Thymus (tissue), 14 donors: ENCODE measurements at places on chromosomes 2 and 18. TPM values are rescaled to one million over a fixed set of nuclear protein-coding genes. Genes with fewer than 3 reads are reported as not detected.

GRCh38 chr2:230930928-230931555, 6.0 kb upstream of the GPR55 start:
- H3K27ac ChIP-seq = no peak overlapping the region
- no peak overlapping the region for H3K4me3 ChIP-seq
- no peaks in the 10 kb centered on the region for H3K4me1 ChIP-seq
- H3K36me3 ChIP-seq = no peaks in the 10 kb centered on the region

DNA sequence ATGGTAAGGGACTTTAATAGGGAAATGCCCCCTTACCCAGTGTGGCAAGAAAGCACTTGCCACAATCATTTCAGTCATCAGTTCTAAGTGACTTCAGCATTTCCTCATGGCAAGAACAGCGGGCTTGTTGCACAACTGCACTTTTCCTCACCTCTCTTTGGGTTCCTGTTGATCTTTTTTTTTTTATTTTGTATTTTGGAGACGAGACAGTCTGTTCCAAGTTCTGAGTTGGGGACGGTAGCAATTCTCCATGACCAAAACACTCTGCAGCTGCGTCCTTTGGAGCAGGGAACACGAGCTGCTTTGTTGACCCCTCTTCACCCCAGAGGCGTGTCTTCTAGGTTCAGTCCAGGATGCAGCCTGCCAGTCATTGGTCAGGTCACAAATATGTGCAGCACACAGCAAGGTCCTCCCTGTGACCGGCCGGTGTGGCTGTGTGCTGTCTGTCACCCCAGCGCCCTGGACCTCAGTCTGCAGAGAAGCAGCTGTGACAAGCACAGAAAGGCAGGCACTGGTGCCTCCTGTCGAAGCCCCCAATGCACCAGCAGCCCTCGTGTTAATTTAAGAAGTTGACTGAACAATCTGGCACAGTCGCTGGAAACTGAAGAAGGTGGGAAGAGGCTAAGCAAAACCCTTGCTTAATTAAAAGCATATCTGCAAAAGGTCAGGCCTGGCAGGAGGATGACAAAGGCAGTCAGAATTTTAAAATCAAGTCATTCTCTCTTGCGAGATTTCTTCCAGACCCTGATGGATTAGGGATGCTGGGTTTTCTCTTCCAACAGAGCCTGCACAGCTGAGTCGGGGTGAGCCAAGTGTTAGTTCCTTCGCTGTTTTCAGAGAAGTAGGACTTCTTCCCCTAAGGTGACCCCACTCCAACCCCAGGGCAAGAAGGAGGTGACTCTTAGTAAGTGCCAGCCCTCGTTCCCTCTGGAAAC, 96.7 kb upstream of the COPS8 start:
- no peak overlapping the region for H3K27ac ChIP-seq
- H3K4me3 ChIP-seq = no peak overlapping the region
- DNase-seq = no peak
- no peaks in the 10 kb centered on the region for H3K27me3 ChIP-seq
- no peaks in the 10 kb centered on the region for H3K4me1 ChIP-seq

- H3K4me1 ChIP-seq = peaks cover 6% of the 10 kb centered on the region
- no peak for DNase-seq
- H3K36me3 ChIP-seq = no peaks in the 10 kb centered on the region
- H3K4me3 ChIP-seq = no peak overlapping the region
- peaks cover 61% of the 10 kb centered on the region for H3K27me3 ChIP-seq
- H3K27ac ChIP-seq = no peak overlapping the region
Measured at GRCh38 chr2:216370961-216371712, 1.1 kb downstream of the MARCHF4 start.

DNA sequence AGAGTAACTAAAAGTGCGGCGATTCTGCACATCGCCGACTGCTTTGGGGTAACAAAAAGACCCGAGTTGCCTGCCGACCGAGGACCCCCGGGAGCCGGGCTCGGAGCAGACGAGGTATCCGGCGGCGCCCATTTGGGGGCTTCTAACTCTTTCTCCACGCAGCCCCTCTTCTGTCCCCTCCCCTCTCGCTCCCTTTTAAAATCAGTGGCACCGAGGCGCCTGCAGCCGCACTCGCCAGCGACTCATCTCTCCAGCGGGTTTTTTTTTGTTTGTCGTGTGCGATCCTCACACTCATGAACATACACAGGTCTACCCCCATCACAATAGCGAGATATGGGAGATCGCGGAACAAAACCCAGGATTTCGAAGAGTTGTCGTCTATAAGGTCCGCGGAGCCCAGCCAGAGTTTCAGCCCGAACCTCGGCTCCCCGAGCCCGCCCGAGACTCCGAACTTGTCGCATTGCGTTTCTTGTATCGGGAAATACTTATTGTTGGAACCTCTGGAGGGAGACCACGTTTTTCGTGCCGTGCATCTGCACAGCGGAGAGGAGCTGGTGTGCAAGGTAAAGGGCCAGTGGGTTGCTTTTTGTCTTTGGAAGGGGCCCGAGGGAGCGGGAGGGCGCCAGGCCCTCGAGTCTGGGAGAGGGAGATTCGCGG, 1.4 kb downstream of the TRIB2 start:
- H3K27ac ChIP-seq = peak overlapping the region; percentile 94
- H3K4me1 ChIP-seq = peaks cover 42% of the 10 kb centered on the region
- peak; percentile 41 for DNase-seq
- H3K4me3 ChIP-seq = peak overlapping the region; percentile 92
- H3K36me3 ChIP-seq = peaks cover 10% of the 10 kb centered on the region

DNA sequence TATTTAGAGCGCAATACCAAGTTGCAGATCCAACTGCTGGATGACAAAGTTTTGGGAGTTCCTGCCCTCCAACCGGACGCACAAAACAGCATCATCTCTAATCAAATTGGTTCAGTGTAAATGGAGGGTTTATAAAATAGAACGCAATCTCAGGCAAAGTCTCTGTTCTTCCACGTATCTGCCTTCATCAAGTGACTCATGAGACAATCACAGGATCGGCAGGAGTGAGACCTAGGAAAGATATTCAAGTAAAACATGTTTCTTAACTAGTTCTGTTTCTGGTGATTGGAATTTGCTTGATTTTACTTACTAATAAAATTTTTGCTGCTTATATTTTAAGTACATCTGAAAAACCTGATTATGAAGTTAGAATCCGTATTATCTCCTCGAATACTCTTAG, 7.6 kb downstream of the FZD5 start:
- H3K4me1 ChIP-seq = peaks cover 7% of the 10 kb centered on the region
- H3K4me3 ChIP-seq = no peak overlapping the region
- no peaks in the 10 kb centered on the region for H3K36me3 ChIP-seq
- H3K27me3 ChIP-seq = peaks cover 19% of the 10 kb centered on the region

DNA sequence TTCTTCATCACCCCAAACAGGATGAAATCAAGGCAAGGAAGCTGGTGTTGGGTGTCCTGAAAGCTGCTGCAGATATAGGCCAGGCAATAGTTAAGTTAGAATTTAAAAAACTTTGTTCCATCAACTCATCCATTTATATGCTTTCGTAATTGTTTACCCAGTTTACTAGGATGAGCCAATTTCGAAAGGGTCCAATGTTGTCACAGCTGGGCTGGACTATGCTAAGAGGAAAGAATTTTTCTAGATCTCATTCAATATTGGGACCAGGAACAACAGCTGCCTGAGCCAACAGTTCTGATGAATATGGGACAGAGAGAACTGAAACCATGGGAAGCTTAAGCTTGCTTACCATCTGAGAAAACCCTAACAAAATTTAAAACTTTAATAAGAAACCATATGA, 21.6 kb upstream of the SP3 start:
- no peaks in the 10 kb centered on the region for H3K27me3 ChIP-seq
- H3K4me1 ChIP-seq = peaks cover 6% of the 10 kb centered on the region
- H3K4me3 ChIP-seq = no peak overlapping the region

- no peaks in the 10 kb centered on the region for H3K27me3 ChIP-seq
- H3K27ac ChIP-seq = peak within 1 kb of the TSS; percentile 97
- peaks cover 7% of the 10 kb centered on the region for H3K4me1 ChIP-seq
- DNase-seq = peak; percentile 97
- peak within 1 kb of the TSS; percentile 77 for H3K4me3 ChIP-seq
- no peaks in the 10 kb centered on the region for H3K36me3 ChIP-seq
Measured at GRCh38 chr2:86562922-86563649, at the start of gene CHMP3. Gene CHMP3, minus strand, starts transcription at chr2:86563443. Its CDS starts 95 bp downstream, at chr2:86563348.

DNA sequence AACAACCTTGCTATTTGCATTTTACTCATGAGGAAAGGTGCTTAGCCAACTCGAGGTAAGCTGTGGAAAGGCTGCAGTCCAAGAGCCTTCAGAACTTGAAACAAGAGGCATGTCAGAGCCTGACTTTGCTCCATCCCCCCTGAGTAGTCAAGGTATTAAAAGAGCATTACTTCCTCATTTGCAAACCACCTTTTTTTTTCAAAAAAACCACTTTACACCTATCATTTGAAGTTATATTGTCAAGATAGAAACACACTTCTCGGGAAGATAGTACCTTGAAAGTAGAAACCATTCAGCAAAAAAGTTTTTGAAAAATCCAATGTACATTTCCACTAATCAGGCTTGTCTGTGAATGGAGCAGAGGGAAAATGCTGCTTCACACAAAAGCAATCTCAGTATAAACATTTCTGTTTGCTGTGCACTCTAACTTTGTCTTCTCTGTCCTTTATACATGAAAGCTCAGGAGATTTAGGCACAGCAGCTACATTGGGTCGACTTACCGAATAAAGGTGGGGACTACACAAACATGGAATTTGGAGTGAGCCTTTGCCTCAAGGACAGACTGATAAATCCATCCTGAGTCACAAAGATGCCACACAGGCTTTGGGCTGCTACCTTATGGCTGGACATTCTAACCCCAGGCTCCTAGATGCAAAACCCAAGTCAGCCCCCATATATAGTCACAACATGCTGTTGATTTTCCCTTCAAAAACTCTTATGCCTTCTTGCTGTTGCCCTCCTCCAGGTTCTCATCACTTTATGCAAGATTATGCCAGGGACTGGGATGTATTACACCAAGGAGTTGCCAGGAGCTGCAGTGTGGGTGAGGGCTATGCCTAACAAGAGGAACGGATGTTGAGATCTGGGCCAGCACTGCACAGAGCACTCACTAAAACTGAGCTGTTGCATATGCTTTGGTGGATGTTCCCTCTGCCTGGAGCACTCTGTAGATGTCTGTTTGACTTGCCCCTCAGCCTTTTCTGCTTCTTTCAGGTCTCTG, 41.4 kb upstream of the EML4 start:
- no peaks in the 10 kb centered on the region for H3K36me3 ChIP-seq
- H3K27me3 ChIP-seq = no peaks in the 10 kb centered on the region
- H3K4me1 ChIP-seq = peaks cover 71% of the 10 kb centered on the region
- no peak overlapping the region for H3K4me3 ChIP-seq
- no peak for DNase-seq

DNA sequence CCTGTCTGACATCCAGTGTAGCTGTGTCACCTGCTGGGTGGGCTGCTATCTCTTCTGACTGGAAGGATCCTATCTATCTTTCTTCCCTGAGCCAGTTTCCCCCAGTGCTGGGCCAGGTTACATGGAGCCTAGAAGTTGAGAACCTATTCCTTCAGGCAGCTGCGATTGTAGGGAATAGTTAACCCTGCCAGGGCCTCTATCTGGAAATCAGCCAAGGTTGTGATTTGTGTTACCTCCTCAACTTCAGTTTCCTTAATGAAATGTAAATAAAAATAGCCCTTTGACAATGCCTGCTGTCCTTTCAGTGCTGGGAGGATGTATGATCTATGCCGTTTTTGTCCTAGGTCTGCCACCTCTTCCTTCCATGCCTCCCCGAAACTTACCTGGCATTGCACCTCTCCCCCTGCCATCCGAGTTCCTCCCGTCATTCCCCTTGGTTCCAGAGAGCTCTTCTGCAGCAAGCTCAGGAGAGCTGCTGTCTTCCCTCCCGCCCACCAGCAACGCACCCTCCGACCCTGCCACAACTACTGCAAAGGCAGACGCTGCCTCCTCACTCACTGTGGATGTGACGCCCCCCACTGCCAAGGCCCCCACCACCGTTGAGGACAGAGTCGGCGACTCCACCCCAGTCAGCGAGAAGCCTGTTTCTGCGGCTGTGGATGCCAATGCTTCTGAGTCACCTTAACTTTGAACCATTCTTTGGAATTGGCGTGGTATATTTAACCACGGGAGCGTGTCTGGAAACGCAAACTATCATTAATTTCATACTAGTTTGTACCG, 36.6 kb downstream of the GORASP2 start:
- no peak for DNase-seq
- H3K27ac ChIP-seq = no peak overlapping the region
- no peaks in the 10 kb centered on the region for H3K27me3 ChIP-seq
- peaks cover 67% of the 10 kb centered on the region for H3K36me3 ChIP-seq
- H3K4me3 ChIP-seq = no peak overlapping the region
- peaks cover 8% of the 10 kb centered on the region for H3K4me1 ChIP-seq

CCDC102B gene
- 6.1 TPM for total RNA-seq

LRRFIP1 gene
- total RNA-seq = 31.0 TPM

GRCh38 chr2:71454221-71455010, 1.1 kb downstream of the DYSF start:
- H3K27me3 ChIP-seq = peaks cover 12% of the 10 kb centered on the region
- no peak overlapping the region for H3K27ac ChIP-seq
- H3K4me1 ChIP-seq = peaks cover 23% of the 10 kb centered on the region
- no peak overlapping the region for H3K4me3 ChIP-seq
- no peaks in the 10 kb centered on the region for H3K36me3 ChIP-seq

DNA sequence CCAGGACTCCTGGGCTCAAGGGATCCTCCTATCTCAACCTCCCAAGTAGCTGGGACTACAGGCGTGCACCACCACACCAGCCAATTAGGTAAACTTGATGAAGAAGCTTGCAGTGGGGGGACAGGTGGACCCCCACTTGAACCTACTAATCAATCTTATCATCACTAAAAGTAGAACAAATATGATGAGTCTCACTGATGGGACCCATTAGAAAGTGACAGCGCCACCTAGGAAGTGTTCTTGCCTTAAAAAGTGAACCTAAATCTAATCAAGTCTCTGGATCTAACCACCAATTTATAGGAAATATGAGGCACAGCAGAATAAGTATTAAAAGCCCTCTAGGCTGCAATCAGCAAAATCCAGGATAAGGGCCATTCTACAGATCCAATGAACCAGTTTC, 79.2 kb downstream of the BIN1 start:
- peaks cover 6% of the 10 kb centered on the region for H3K4me1 ChIP-seq
- H3K27ac ChIP-seq = no peak overlapping the region
- no peak overlapping the region for H3K4me3 ChIP-seq
- H3K27me3 ChIP-seq = peaks cover 14% of the 10 kb centered on the region
- DNase-seq = no peak
- no peaks in the 10 kb centered on the region for H3K36me3 ChIP-seq

DNA sequence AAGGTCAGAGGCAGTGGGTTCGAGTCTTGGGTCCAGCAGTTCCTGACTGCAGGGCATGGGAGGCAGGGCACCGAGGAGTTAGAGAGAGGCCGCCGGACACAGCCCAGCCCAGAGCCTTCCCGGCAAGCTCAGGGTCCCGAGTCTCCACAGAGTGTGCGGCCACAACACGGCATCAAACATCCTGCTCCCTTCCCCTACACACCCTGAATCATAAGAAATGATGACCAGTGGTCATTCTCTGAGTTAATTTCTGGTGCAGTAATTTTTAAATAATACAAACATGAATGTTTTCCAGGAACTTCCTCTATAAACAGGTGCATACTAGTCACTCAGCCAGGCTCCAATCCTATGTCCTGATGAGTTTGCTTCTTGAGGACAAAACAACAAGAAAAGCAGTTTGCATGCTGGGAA, 118.0 kb downstream of the PXDN start:
- DNase-seq = no peak
- no peak overlapping the region for H3K4me3 ChIP-seq
- H3K36me3 ChIP-seq = no peaks in the 10 kb centered on the region
- no peaks in the 10 kb centered on the region for H3K4me1 ChIP-seq
- H3K27me3 ChIP-seq = no peaks in the 10 kb centered on the region
